ENCODE measurements at places on chromosomes 7 and 10. TPM values are rescaled to one million over a fixed set of nuclear protein-coding genes. Genes with fewer than 3 reads are reported as not detected.

- no peaks in the 10 kb centered on the region for H3K27me3 ChIP-seq
- peak overlapping the region; percentile 89 for H3K27ac ChIP-seq
- H3K36me3 ChIP-seq, result peaks cover 22% of the 10 kb centered on the region
- peak overlapping the region; percentile 61 for H3K4me3 ChIP-seq
- peaks cover 78% of the 10 kb centered on the region for H3K4me1 ChIP-seq
These were observed 19.1 kb upstream of the PCGF5 start for GRCh38 chr10:91201213-91201996.

NCF1 gene
- 1.8 TPM for total RNA-seq

ABCC2 gene
- 0.70 TPM for total RNA-seq

GRCh38 chr7:150876817-150877526, 24.7 kb downstream of the AOC1 start:
- peaks cover 2% of the 10 kb centered on the region for H3K36me3 ChIP-seq
- peak; percentile 18 for DNase-seq
- H3K27ac ChIP-seq, result no peak overlapping the region
- peaks cover 4% of the 10 kb centered on the region for H3K4me1 ChIP-seq

SPDYE5 gene
- total RNA-seq, result not detected

ZPBP gene
- 0.37 TPM for total RNA-seq

SOSTDC1 gene
- not detected for total RNA-seq

DNA sequence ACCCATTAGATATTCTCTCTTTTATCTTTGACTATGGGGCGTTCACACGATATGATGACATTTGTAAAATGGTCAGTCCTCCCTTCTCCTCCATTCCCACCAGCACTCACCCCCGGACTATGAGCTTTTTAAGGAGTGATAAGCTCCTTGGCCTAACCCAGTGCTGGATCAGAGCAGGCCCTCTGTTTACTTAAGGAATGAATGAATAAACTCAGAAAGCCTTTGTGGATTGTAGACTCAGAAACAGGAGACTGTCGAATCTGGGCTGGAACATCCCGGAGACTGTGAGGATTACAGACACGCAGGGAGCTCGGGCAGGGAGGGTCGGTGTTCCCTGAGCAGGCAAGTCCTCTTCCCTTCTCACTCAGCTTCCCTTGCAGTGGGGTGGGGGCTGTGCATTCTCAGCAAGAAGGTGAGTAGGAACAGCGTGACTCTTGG, 6.8 kb upstream of the ZCCHC24 start:
- H3K27ac ChIP-seq, result no peak overlapping the region
- H3K4me1 ChIP-seq, result no peaks in the 10 kb centered on the region
- H3K4me3 ChIP-seq, result no peak overlapping the region
- no peak for DNase-seq
- no peaks in the 10 kb centered on the region for H3K36me3 ChIP-seq

All from activated naive CD8-positive, alpha-beta T cell treated with anti-CD3 and anti-CD28 coated beads for 36 hours (primary cell).